ENCODE measurements at places on chromosomes 11 and 22.

GRCh38 chr11:119044708-119045107 lies 12.3 kb downstream of the HYOU1 start:
- DNase-seq = no peak

GRCh38 chr11:118914178-118914918 lies 11.4 kb downstream of the BCL9L start:
- DNase-seq = no peak

DNA sequence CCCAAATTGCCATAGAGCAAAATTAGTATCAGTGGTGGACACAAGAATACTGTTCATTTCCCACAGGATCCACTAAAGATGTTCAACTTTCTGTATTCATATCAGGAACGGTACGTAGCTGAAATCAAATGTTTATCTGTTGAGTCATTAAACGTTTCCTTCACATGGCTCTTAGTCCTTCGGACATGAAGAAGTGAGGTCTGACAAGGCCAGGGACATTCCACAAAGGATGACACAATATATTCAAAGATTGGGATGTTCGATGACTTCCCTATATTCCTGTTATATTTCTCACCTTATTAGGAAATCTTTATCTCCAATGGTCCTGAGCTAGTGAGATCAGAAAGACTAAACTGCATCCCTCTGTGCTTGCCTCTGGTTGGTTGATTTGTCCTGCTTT lies 129.0 kb downstream of the ETS1 start:
- no peak for DNase-seq

DNA sequence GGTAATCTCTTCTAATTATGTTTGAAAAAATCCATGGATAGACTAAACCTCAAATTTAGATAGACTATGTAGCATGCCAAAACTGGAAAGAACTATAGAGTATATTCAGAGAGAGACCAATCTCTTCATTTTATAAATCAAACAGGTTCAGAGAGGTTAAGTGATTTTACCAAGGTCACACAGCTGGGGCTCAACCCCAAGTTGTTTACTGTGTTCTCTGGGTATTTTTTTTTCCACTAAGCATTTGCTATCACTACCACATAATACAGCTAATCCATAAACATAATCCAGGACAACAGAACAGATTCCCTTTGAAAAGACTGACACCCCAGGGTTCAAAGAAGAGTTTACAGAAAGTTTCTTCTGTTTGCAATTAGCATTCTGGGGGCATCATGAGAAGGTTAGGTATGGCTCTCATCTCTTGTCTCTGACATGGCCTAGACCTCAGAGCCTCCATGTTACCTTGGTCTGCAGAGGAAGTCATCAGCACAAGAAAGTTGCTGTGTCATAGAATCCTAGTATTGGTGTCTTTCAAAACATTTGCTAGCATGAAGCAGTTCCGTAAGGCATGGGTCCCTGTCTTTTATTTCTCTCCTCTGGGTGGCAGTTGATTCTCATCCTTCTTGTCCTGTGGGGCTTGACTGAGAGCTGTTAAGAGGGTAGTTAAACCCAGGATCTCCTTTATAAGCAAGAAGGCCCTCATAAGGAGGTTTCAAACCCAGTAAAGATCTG lies 94.5 kb upstream of the HSD17B12 start:
- no peak for DNase-seq

DNA sequence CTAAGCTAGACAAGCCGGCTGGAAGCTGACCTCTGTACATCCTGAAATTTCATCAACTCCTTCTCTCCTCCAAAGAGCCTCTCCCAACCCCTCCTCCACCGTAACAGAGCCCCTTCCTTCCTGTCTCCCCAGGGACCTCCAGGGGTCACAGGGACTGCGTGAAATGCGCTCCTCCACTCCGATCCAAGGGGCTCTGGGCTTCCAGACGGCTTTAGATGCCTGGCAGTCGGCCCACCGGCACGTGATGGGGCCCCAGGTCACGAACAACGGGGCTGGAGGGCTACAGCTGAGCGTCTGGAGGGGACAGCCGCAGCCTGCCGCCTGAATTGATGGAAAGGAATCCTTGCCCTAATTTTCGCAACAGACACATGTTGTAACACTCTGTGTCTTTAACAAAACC lies 264.1 kb downstream of the MN1 start:
- DNase-seq = no peak

DNA sequence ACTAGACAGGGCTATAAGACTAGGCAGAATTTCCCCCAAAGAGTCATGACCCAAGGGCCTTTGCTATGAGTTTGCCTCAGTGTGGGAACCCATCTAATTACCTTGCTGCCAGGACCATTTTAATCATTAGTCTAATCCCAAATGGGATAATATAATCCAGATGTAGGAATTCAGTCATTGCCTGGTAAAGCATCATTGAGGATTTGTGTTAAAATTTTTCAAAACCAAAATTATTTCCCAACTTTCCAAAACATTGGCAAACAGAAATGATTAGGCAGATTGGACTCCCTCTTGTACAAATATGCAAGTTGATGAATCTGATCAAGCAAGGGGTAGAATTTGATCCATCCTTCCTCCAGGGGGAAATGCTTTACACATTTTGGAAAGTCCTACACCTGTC lies 16.2 kb upstream of the MMP13 start:
- DNase-seq = no peak

DNA sequence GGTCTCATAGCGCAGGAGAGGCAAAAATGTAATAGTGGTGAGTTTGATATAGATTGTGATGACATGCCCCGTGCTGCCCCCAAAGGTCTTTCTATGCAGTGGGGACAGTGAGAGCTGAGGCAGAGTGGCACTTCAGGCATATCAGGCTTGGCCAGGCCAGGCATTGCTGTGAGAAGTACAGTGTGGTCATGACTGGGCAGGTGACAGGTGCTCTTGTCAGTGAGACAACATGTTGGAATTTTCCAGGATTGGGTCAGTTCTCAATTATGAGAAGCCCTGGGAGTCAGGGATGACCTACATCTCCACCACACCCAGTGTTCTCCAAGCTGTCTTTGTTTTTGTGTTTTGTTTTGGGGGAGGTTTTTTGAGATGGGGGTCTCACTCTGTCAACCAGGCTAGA lies 3.7 kb downstream of the SNAP29 start:
- no peak for DNase-seq

DNA sequence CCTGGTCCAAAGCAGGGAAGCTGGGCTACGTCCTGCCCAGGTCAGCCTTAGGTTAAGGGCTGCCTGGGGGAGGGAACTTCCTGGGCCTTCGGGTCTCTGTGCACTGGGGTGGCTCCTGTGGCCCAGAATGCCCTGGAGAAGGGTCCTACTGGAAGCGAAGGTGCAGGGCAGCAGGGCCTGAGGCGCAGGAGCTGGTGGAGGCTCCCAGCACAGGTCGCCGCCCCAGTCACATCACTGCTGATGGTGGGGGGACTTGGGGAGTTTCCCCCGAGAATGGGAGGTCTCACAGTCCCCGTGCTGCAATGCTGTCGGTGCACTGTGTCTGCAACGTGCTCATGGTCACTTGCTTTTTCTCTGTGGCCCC lies 815 bp upstream of the SMIM38 start:
- no peak for DNase-seq

GRCh38 chr11:73998846-73999575 lies 9.9 kb downstream of the UCP3 start:
- no peak for DNase-seq

DNA sequence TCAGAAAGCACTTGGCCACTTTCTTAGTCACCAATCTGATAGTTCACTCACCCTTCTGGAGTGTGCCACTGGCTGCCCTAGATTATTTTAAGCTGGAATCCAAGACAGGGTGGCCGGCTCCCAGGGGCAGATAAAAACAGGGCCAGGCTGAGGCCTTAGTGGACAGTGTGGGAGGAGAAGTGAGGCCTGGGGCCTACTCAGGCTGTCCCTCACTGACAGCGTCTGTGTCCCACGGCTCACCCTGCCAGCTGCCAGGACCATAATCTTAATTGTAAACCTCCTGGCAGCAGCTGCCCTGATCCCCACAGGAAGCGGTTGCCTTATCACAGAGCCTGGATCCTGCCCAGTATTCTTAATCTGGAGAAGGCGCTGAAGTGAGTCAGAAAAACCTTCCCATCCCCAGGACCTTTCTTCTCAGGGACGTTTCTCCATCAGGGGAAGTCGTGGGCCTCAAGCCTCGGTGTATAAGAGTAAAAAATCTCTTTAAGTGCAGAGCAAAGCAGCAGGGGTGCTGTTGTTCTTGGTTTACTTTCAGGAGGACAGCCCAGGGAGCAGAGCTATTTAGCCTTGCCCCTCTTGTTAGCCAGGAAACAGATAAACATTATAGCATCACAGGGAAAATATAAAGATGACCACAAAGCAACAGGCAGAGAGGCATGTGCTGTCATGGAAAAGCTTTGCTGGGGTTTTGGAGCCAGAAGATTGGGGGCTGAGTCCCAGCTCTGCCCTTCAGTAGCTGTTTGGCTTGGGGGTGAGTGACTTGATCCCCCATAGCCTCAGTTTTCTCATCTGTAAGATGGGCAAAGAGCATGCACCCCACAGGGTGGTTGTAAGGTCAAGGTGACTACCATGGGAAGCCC lies 39.6 kb downstream of the TSPAN18 start:
- no peak for DNase-seq

GRCh38 chr22:25111579-25112517 lies 87.8 kb upstream of the CRYBB3 start:
- DNase-seq = no peak

DNA sequence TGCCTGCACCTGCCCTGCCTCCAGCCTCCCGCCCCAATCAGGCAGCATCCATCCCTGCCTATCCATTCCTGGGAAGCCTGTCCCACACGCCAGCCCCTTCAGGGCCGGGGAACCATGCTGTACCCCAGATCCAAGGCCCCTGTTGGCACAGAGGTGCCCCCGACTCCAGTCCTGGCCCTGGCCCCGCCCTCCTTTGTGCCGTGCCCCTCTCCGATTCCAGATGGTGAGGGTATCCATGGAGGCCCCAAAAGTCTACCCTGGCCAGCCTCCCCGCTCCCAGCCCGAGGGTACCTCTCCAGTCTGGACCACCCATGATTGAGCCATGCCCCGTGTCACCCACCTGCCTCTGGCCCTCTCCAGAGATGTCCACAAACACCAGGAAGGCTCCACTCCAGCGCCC lies 2.7 kb upstream of the TH start:
- no peak for DNase-seq

- DNase-seq = no peak
Observed at GRCh38 chr11:130313383-130314183, 1.1 kb downstream of the ZBTB44 start.

GRCh38 chr11:117189191-117189940 lies 9.8 kb upstream of the TAGLN start:
- no peak for DNase-seq

DNA sequence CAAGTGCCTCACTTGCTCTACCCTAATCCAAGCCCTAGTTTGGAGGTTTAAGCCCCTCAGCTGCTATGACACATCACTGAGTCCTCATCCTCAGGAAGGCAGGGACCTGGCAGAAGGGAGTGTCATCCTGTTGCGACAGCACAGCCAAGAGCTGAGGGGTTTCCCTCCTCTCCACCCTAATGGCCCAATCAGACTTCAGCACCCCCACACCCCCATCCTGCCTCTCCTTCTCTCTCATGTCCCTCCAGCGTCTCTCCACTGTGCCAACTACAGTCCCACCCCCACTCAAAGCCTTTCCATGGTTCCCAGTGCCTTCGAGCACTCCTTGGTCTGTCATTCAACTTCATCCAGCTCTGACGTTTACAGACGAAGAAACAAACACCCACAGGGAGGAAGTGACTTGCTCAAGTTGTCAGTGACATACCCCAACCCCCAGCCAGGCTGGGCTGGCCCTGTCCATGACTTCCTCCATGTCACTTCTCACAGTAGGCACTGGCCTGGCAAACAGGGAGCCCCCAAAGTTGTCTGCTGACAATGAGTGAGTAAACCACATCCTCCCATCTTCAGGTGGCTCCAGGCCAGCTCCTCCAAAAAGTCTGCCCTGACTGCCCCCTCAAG lies 15.6 kb downstream of the ARAP1 start:
- peak; percentile 18 for DNase-seq

GRCh38 chr11:130553306-130553705 lies 104.9 kb downstream of the ADAMTS15 start:
- no peak for DNase-seq

- no peak for DNase-seq
Observed at GRCh38 chr11:128334311-128335044, 252.9 kb downstream of the ETS1 start.
